ENCODE measurements at places on chromosomes 3 and 15.
A peak's percentile ranks its signal among the peaks of the same experiment; 100 is the strongest.

- DNase-seq = no peak
These were observed 45.9 kb downstream of the CHAC1 start for GRCh38 chr15:40999190-40999589.

DNA sequence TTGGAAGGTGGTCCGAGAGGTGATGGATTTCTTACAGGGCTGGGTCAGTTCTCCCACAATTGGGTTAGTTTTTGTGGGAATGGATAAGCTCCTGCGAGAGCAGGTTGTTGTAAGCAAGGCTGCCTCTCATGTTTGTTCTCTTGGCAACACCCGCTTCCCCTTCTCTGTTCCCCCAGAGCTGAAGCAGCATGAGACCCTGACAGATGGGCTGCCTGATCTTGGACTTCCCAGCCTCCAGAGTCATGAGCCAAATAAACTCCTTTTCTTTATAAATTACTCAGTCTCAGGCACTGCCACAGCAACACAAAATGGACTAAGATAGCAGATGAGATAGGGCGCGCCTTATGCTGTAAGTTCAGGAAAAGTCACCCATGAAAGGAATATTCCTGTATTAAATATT is 38.7 kb downstream of the NIPA2 start:
- no peak for DNase-seq

GRCh38 chr3:49799761-49800160 is at the start of gene CDHR4:
Gene CDHR4, minus strand, starts transcription at chr3:49799873. Its CDS starts 61 bp downstream, at chr3:49799812.
- DNase-seq = no peak

DNA sequence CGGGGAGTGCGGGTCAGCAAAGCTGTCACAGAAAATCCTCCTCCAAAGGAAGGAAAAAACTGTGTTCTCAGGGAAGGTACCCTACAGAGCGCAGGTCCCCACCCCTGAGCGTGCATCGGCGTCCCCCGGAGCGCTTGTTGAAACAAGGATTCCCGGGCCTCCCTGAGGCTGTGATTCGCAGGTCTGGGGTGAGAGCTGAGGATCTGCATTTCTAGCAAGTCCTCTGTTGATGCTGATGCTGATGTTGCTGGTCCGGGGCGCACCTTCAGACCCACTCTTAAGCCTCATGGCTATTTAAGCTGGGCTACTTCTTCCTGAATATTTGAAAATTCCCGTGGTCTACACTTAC is 226.2 kb upstream of the IGF1R start:
- DNase-seq = no peak

GRCh38 chr3:52281981-52282801 is 3.7 kb upstream of the WDR82 start:
- DNase-seq = peak; percentile 24

DNA sequence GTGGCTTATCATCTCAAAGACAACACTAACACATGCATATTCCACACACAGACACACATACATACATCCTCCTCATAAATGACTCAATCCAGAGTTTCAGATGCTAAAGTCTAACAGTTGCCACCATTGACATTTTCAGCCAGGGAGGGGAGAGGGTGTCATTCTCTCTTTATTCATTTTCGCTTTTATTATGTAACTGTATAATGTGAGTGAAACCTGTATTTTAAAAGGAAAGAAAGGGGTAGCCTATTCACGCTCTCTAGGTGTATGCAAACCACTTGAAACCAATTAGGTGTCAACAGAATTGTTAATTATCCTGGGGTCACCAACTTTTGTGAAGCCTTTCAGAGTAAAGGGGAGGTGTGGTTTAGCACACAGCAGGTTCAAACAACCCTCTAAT is 1282.9 kb downstream of the ROBO2 start:
- DNase-seq = no peak

GRCh38 chr3:197320582-197320981 is 22.2 kb upstream of the DLG1 start:
- no peak for DNase-seq

- DNase-seq = no peak
These were observed at the start of gene C3orf70 for GRCh38 chr3:185152410-185153170. Gene C3orf70, minus strand, starts transcription at chr3:185153060. Its CDS starts 237 bp downstream, at chr3:185152823.

DNA sequence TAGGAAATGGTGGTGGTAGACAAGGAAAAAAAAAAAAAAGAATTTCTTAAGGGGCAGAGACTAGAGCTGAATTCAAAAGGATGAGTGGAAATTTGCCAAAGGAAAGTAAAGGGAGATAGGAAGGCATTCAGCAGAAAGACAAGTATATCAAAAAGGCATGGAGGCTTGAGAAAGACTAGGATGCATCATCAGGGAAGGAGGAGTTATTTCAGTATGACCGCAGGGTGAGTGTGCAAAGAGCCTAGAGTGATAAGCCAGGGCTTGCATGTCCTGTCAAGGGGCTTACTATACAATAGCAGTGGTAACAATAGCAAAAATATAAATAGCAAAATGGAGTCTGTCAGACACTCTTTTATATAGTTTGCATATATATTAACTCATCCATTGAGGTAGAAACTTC is 112.0 kb downstream of the FRMD4B start:
- no peak for DNase-seq

DNA sequence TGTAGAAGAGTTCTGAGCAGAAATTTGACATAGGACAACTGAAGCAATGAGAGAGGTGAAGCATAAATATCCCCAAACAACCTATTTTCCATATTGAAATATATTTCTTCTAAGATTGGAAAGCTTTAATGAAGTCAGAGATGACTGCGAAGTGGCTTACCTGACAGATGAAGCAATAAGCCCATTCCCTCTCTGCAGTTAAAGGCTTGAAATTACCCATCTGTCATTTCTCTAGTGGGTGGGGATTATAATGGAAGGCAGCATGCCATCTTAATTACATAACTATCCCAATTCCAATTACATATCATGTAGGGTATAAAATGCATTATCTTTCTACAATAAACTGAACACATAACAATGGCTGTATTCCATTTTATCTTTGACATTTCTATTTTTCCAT is 1070.5 kb downstream of the SI start:
- no peak for DNase-seq

DNA sequence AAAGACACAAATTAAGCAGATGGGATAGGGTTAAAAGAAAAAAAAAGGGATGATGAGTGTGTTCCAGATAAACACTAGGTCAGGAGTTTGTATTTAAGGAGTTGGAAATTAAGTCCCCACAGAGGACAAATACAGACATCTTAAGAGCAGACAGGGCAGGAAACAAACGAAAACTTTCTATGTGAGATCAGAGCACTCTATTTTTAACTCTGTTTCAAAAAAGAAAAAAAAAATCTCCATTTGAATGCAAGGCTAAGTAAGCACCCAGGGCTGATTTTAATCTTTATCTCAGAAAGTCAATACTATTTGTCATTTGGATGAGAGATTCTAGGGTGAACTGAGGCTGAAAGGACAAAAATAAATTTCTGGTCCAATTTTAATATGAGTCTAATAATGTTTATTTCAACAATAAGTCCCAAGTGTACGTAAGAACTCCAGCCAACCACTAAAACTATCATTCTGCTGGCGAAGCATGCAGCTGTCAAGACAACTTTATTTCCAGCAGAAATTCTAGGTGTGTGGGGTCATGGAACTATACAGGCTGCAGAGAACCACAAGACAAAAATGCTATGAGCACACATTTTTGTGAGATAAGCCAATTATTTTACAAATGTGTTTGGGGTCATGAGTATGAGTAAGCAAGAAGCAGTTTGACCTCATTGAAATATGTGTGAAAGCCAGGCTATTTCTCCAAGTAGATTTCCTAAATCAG is 186.1 kb downstream of the FMN1 start:
- no peak for DNase-seq

DNA sequence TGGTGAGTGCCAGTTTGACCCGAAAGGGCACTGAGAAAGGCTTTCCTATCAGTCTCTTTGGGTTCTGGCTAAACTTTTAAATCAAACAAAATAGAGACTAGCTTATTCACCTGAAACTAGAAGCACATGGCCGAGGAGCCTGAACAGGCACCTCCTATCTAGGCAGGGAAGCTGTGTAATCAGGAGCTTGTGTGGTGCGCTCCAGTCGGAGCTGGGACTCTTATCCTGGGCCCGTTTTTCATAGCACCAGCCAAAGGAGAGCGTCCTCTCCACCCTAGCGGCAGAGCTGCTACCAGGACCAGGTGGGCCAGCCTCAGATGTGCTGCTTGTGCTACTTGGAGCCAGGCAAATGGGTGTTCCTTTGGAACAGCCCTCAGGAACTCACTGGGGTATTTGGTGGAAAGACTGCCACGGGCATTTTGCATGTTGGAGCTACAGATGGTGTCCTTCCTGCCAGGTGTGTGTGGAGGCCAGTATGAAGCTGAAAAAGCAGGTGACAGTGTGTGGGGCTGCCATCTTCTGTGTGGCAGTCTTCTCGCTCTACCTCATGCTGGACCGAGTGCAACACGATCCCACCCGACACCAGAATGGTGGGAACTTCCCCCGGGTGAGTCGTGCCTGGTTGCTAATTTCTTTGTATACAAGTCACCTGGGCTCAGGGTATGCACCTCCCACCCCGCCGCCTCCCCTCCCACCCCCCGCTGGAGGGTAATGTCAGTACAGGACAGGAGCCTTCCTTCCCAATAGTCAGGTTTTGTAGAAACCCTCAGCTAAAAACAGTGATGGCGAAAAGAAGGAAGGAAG is 833 bp downstream of the MAN2A2 start:
- no peak for DNase-seq
